Activated naive CD8-positive, alpha-beta T cell treated with anti-CD3 and anti-CD28 coated beads for 36 hours (primary cell): ENCODE measurements at places on chromosomes 2 and 18. TPM values are rescaled to one million over a fixed set of nuclear protein-coding genes. Genes with fewer than 3 reads are reported as not detected.

Gene CFAP210
- not detected for total RNA-seq

Gene COL3A1
- total RNA-seq, result not detected

- peaks cover 11% of the 10 kb centered on the region for H3K36me3 ChIP-seq
- H3K4me3 ChIP-seq, result peak overlapping the region; percentile 54
- H3K27me3 ChIP-seq, result no peaks in the 10 kb centered on the region
- no peak for DNase-seq
- H3K27ac ChIP-seq, result peak overlapping the region; percentile 92
Measured at GRCh38 chr18:2641638-2642037, 13.9 kb upstream of the SMCHD1 start.

DNA sequence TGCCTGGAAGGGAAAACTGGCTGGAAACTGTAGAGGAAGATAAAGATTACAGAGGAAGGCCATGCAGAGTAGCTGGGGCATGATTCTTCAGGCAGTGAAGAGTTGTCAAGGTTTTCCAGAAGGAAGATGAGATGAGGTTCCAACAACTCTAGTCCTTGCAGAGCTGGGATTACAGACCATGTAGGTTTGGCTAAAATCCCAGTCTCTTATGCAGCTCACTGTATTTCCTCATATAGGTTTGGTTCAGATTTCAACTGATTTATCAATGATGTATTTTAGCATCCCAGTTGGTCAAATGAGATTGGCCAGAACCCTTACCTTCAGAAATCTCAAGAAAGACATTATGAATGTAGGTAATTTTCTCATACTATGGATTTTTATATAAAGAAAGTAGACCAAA, 16.4 kb downstream of the FAP start:
- no peaks in the 10 kb centered on the region for H3K4me1 ChIP-seq
- no peak for DNase-seq
- H3K27me3 ChIP-seq, result peaks cover 13% of the 10 kb centered on the region
- H3K4me3 ChIP-seq, result no peak overlapping the region
- no peaks in the 10 kb centered on the region for H3K36me3 ChIP-seq

DNA sequence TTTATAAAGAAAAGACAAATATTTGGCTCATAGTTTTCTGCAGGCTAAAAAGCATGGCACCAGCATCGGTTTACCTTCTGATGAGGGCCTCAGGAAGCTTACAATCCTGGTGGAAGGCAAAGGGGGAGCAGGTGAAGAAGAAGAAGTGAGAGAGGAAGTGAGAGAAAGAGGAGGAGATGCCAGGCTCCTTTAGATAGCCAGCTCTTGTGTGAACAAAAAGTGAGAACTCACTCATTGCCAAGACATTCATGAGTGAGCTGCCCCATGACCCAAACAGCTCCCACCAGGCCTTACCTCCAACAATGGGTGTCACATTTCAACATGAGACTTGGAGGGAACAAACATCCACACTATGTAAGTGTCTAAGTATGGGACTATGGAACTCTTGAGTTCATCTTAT, 14.3 kb downstream of the CCDC150 start:
- H3K4me1 ChIP-seq, result no peaks in the 10 kb centered on the region

GRCh38 chr2:144162652-144163051, 357.3 kb downstream of the ZEB2 start:
- H3K36me3 ChIP-seq, result peaks cover 3% of the 10 kb centered on the region
- peaks cover 13% of the 10 kb centered on the region for H3K4me1 ChIP-seq
- no peaks in the 10 kb centered on the region for H3K27me3 ChIP-seq
- DNase-seq, result no peak

DNA sequence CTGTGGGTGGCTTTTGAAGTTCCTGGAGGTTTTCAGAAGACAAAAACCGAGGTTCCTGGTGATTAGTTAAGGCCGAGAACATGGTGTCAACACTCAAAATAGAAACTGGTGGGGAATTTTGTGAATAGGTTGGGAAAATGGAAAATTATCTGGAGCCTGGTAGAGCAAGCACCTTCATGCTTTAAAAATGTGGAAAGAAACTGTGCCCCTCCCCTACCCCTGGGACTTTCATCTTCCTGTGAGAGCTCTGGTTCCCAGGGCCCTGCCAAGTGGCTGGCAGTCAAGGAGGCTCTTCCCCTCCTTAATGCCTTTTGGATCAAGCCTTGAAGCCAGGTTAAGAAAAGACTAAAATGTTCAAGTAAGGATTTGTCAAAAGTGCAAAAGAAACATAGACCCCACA, 1.9 kb upstream of the CRACDL start:
- no peaks in the 10 kb centered on the region for H3K36me3 ChIP-seq
- no peak for DNase-seq
- H3K4me1 ChIP-seq, result peaks cover 10% of the 10 kb centered on the region
- peaks cover 58% of the 10 kb centered on the region for H3K27me3 ChIP-seq

DNA sequence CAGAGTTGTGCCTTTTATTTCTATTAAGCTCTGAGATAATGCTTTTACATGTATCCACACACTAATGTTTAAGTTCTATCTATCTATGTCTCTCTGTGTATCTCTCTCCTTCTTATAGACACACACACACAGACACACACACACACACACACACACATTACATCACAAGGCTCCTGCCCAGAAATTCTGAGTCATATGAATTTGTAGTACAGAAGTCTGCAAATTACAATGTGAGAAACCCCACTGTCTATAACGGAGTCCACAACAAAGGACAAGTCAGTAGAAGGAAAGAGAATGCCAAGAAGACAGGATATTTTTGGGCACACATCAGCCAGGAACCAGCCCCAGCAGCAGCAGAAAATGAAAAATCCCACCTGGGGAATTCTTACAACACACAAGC, 142.4 kb downstream of the EN1 start:
- no peak overlapping the region for H3K4me3 ChIP-seq
- H3K27me3 ChIP-seq, result peaks cover 9% of the 10 kb centered on the region
- H3K27ac ChIP-seq, result no peak overlapping the region
- no peaks in the 10 kb centered on the region for H3K36me3 ChIP-seq

GRCh38 chr18:45777393-45777792, 48.1 kb upstream of the SIGLEC15 start:
- peaks cover 6% of the 10 kb centered on the region for H3K36me3 ChIP-seq
- peaks cover 13% of the 10 kb centered on the region for H3K4me1 ChIP-seq
- H3K27me3 ChIP-seq, result peaks cover 20% of the 10 kb centered on the region
- no peak overlapping the region for H3K27ac ChIP-seq
- no peak for DNase-seq
